ENCODE measurements at places on chromosomes 5 and 9. TPM values are rescaled to one million over a fixed set of nuclear protein-coding genes. Genes with fewer than 3 reads are reported as not detected.

Gene SLC6A7
- total RNA-seq, result not detected

Gene CDH9
- total RNA-seq, result not detected

Gene FOXD4L6
- not detected for total RNA-seq

Gene MARCOL
- total RNA-seq, result not detected

Gene ECM2
- not detected for total RNA-seq

Gene FLT4
- total RNA-seq, result 0.25 TPM
